Thyroid gland (tissue), 4 donors: ENCODE measurements at places on chromosomes 11 and 22. TPM values are rescaled to one million over a fixed set of nuclear protein-coding genes. Genes with fewer than 3 reads are reported as not detected.

GRCh38 chr11:116173506-116173905 is 599.3 kb downstream of the BUD13 start:
- no peak overlapping the region for H3K4me3 ChIP-seq
- H3K36me3 ChIP-seq, result no peaks in the 10 kb centered on the region
- no peak for DNase-seq
- H3K27me3 ChIP-seq, result no peaks in the 10 kb centered on the region

DNA sequence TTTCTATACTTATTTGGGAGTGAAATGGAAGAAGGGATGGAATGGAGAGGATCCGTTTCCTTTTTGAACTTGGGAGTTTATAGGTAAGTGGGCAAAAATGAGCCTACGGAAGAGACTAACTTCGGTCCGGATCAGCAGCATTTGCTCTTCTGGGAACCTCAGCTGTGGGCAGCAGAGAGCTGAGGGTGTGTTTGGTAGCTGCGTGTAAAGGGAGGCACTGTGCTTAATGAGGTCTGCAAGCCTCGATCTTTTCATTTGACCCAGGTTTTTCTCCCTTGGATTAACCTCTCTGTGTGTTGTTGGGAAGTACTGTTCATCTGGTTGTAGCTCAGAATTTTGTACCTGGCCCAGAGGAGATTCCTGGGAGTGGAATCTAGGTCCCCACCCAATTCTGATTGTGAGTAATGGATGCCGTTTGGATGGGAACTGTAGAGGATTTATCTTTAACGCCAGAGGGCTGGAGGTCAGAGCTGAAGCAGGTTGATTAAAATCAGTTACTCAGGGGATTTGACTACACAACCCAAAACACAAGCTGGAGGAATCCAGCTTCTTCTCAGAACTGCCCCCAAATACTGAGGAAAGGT is 201.6 kb upstream of the SORL1-AS1 start:
- no peak overlapping the region for H3K27ac ChIP-seq
- H3K27me3 ChIP-seq, result no peaks in the 10 kb centered on the region
- no peaks in the 10 kb centered on the region for H3K36me3 ChIP-seq
- H3K4me3 ChIP-seq, result no peak overlapping the region

GRCh38 chr11:105204636-105205035 is 65.1 kb upstream of the CARD18 start:
- H3K36me3 ChIP-seq, result no peaks in the 10 kb centered on the region
- no peak overlapping the region for H3K4me3 ChIP-seq
- no peaks in the 10 kb centered on the region for H3K27me3 ChIP-seq
- H3K4me1 ChIP-seq, result no peaks in the 10 kb centered on the region
- no peak for DNase-seq

DNA sequence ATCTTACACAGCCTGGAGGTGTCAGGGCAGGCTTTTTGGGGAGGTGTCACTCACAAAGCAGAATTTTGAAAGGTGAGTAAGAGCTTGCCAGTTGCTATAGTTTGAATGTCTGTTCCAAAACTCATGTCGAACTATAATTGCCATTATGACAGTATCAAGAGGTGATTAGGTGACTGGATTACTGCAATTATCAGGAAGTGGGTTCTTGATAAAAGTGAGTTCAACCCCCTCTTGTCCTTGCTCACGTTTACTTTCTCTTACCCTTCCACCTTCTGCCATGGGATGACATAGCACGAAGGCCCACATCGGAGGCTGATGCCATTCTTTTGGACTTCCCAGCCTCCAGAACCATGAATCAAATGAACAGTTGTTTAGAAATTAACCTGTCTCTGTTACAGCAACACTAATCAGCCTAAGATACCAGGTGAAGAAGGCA is 4.7 kb upstream of the C11orf86 start:
- H3K36me3 ChIP-seq, result no peaks in the 10 kb centered on the region
- H3K4me3 ChIP-seq, result no peak overlapping the region
- H3K4me1 ChIP-seq, result peaks cover 12% of the 10 kb centered on the region

DNA sequence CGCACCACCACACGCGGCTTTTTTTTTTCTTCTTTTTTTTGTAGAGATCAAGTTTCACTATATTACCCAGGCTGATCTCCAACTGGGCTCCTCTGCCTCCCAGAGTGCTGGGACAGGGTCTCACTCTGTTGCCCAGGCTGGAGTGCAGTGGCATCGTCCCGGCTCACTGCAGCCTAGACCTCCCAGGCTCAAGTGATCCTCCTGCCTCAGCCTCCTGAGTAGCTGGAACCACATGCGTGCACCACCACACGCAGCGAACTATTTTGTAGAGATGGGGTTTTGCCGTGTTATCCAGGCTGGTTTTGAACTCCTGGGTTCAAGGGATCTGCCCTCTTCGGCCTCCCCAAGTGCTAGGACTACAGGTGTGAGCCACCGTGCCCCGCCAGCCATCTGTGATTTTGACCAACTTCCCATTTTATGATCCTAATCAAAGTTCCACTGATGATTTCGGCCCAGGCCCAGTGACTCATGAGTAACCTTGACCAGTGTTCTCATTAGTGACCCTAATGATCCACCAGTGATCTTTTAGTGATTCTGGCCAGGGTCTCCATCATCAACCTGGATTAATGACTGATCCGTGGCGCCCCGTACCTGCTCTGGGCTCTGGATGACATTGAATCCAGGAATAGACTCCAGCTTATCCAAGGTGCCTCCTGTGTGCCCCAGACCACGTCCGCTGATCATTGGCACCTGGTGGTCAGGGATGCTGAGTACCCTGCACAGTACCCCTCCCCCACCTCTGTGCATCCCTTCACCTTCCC is 1.7 kb downstream of the TYMP start:
- peaks cover 40% of the 10 kb centered on the region for H3K4me1 ChIP-seq
- DNase-seq, result no peak
- H3K4me3 ChIP-seq, result no peak overlapping the region
- no peaks in the 10 kb centered on the region for H3K27me3 ChIP-seq
- peaks cover 6% of the 10 kb centered on the region for H3K36me3 ChIP-seq
- no peak overlapping the region for H3K27ac ChIP-seq

DNA sequence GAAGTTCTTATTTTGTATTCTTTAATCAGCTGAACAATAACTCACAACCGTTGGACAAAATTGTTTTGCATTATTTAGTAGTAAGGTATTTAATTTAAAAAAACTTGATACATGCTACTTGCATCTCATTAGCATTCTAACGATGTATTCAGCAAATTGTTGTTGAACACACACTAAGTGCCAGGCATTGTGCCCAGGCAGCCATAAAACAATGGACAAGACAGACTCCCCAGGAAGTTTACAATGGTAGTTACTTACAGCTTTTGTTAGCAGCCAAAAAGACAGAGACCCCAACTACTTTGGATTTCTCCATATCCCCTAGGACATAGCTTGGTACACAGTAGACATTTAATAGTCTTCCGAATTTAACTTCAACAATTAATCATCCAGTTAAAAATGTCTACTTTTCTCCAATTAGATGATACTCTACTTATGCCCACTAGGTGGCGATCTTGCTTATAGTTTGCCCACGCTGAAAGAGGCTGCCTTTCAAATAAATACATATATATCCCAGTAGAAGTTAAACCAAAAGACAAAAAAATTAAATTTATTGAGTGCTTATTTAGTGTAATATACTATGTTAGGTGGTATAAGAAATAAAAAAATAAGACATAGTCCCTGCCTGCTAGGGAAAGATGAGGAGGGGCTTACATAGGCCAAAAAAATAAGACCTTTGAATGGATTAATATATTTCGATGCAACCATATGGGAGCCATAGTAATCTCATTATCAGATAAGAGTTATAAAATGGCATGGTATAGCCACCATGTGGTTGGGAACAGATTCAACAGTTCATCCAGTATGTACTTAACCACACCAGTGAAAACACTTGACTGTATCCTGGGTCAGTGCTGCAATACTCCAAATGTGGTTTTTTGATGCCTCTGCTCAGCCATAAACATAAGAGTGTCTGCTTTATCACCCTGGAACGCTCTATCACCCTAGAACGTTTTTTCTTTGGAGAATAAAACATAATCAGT is 2.0 kb upstream of the FJX1 start:
- H3K27ac ChIP-seq, result no peak overlapping the region
- H3K36me3 ChIP-seq, result no peaks in the 10 kb centered on the region
- peaks cover 15% of the 10 kb centered on the region for H3K4me1 ChIP-seq

DNA sequence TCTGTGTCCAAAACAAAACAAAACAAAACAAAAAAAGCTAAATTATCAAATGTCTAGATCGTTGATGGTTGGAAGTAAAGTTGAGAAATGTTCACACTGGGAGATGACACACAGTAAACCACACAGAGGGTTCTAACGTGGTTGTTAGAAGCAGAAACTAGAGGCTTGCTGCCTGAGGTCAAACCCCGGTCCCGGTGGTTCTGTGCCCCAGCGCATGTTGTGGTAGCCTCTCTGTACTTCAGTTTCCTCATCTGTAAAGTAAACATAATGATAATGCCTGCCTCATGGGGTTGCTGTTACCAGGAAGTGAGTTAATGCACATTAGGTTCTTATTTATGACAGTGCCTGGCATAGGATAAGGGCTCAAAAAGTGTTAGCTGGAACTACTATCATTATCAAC is 33.4 kb downstream of the PPARA start:
- H3K27me3 ChIP-seq, result no peaks in the 10 kb centered on the region
- H3K36me3 ChIP-seq, result peaks cover 6% of the 10 kb centered on the region
- H3K4me3 ChIP-seq, result no peak overlapping the region
- no peak for DNase-seq

GRCh38 chr11:10506008-10506370 is 35.0 kb downstream of the RNF141 start:
- H3K4me3 ChIP-seq, result no peak overlapping the region
- no peak overlapping the region for H3K27ac ChIP-seq
- DNase-seq, result no peak
- no peaks in the 10 kb centered on the region for H3K4me1 ChIP-seq

The OR56A4 gene
- not detected for total RNA-seq

The PIK3IP1 gene
- total RNA-seq, result 52.1 TPM

The PATE4 gene
- not detected for total RNA-seq

The SYCE3 gene
- total RNA-seq, result 4.3 TPM
